RWPE2 (cell line): ENCODE measurements at places on chromosomes 5 and 9.

DNA sequence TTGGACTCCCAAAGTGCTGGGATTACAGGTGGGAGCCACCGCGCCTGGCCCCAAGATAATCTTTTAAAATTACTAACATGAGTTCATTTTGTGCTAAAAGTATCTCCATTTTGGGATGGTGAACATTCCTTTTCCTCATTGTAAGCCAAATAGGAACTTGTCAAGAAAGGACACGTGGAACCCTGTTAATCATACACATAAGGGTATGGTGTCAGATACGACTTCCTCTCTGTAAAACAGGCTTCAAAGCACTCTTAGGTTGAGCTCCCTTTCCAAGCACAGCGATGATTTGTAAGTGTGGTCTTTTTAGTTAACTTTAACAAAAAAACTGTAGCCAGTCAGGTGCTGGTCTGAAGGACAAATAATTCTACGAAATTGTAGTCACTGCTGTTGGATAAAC is 132.7 kb downstream of the UNC13B start:
- H3K27ac ChIP-seq = no peak overlapping the region
- no peak overlapping the region for H3K4me3 ChIP-seq
- DNase-seq = no peak

DNA sequence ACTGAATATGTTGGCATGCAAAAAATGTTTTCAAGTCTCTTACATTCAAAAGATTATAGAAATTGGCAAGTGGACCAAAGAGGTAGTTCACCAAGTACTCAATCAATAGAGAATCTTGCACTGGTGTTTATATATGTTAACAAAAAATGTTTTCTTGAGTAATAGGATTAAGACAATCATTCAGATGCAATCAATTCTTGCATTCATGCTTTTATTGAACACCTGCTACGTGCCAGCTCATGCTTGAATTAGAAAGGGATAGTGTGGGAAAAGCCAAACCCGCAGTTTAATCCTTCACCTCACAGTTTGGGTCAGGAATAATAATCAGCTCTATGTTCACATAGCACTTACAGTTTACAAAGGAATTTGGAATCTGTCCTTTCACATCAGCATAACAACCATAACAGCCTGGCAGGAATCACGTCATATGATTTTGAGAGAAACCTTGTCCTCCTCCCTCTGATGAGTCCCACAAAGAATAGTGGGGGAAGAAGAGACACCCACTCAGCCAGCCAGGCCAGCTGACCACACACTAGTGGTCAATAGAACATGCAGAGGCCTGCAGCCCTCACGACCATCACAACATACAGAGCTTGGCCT is 36.8 kb upstream of the FRRS1L start:
- H3K27me3 ChIP-seq = no peaks in the 10 kb centered on the region
- H3K4me3 ChIP-seq = no peak overlapping the region
- no peaks in the 10 kb centered on the region for H3K4me1 ChIP-seq
- H3K27ac ChIP-seq = no peak overlapping the region
- DNase-seq = no peak
- no peaks in the 10 kb centered on the region for H3K36me3 ChIP-seq

- H3K4me1 ChIP-seq = no peaks in the 10 kb centered on the region
- no peaks in the 10 kb centered on the region for H3K36me3 ChIP-seq
- H3K4me3 ChIP-seq = no peak overlapping the region
- H3K27me3 ChIP-seq = peaks cover 3% of the 10 kb centered on the region
Measured at GRCh38 chr9:71431931-71432330, 310.5 kb upstream of the TRPM3 start.

GRCh38 chr5:115600766-115601165 is 1.5 kb downstream of the TICAM2 start:
- no peak overlapping the region for H3K27ac ChIP-seq
- DNase-seq = no peak
- peaks cover 21% of the 10 kb centered on the region for H3K4me1 ChIP-seq
- H3K36me3 ChIP-seq = peaks cover 17% of the 10 kb centered on the region

DNA sequence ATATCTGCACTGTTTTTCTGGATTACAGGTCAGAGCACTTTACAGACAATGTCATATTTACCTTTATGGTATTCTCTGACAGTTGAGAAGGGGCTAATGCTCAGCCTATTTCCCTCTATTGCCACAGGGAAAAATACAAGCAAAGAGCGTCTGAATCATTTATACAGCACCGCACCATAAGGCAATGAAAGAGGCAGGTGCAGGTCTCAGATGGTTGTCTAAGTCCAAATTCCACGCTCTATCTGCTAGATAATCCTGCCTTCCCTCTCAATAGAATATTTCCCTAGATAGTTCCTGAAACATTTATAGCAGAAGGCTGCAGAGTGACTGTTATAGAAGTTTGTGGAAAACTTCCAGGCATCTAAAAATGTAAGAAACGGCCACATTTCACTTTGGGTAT is 446.1 kb upstream of the CDH6 start:
- H3K4me1 ChIP-seq = no peaks in the 10 kb centered on the region
- no peak for DNase-seq
- no peak overlapping the region for H3K27ac ChIP-seq
- no peak overlapping the region for H3K4me3 ChIP-seq
- H3K36me3 ChIP-seq = no peaks in the 10 kb centered on the region

GRCh38 chr9:68500457-68501381 is 40.0 kb downstream of the TMEM252 start:
- H3K36me3 ChIP-seq = no peaks in the 10 kb centered on the region
- no peak for DNase-seq
- no peaks in the 10 kb centered on the region for H3K27me3 ChIP-seq
- H3K27ac ChIP-seq = no peak overlapping the region
- no peaks in the 10 kb centered on the region for H3K4me1 ChIP-seq

DNA sequence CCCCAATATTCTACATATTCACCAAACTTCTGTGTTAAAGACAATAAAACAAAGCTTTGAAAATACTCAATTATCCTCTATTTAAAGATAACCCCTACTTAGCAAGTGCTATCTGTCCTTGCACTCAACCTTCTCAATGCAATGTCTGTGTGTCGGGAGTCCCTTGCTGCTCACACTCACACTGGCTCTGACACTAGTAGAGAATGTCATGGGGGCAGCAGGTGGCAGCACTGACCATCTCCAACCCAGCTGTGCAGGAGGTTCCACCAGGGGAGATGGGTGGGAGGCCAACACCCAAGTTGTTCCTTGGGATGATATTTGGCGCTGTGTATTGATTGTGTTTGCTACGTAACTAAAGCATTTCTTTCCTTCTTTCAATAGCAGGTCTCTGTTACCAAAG is 59.4 kb upstream of the SIMC1 start:
- H3K4me3 ChIP-seq = no peak overlapping the region
- no peak for DNase-seq
- no peak overlapping the region for H3K27ac ChIP-seq
- H3K27me3 ChIP-seq = no peaks in the 10 kb centered on the region

- H3K27me3 ChIP-seq = no peaks in the 10 kb centered on the region
- H3K4me3 ChIP-seq = no peak overlapping the region
Measured at GRCh38 chr5:124210111-124210910, 536.1 kb downstream of the ZNF608 start.

- DNase-seq = no peak
- H3K4me3 ChIP-seq = no peak overlapping the region
- no peaks in the 10 kb centered on the region for H3K36me3 ChIP-seq
Measured at GRCh38 chr9:28209130-28209529, 635.8 kb upstream of the C9orf72 start.

- no peaks in the 10 kb centered on the region for H3K36me3 ChIP-seq
- no peak overlapping the region for H3K4me3 ChIP-seq
- H3K27ac ChIP-seq = no peak overlapping the region
Measured at GRCh38 chr9:136257381-136258298, 12.0 kb upstream of the QSOX2 start.

GRCh38 chr9:133490865-133491655 is 12.2 kb upstream of the SLC2A6 start:
- H3K4me3 ChIP-seq = no peak overlapping the region
- DNase-seq = no peak
- H3K4me1 ChIP-seq = no peaks in the 10 kb centered on the region

GRCh38 chr5:174520420-174521396 is 203.7 kb upstream of the MSX2 start:
- no peaks in the 10 kb centered on the region for H3K36me3 ChIP-seq
- no peaks in the 10 kb centered on the region for H3K27me3 ChIP-seq
- no peaks in the 10 kb centered on the region for H3K4me1 ChIP-seq
- no peak overlapping the region for H3K27ac ChIP-seq
- H3K4me3 ChIP-seq = no peak overlapping the region

GRCh38 chr5:16889972-16890519 is 46.0 kb downstream of the MYO10 start:
- H3K4me1 ChIP-seq = peaks cover 42% of the 10 kb centered on the region
- H3K27me3 ChIP-seq = no peaks in the 10 kb centered on the region
- no peak for DNase-seq

- DNase-seq = no peak
- no peaks in the 10 kb centered on the region for H3K27me3 ChIP-seq
- H3K4me1 ChIP-seq = peaks cover 26% of the 10 kb centered on the region
- H3K27ac ChIP-seq = peak overlapping the region; percentile 57
- no peaks in the 10 kb centered on the region for H3K36me3 ChIP-seq
Measured at GRCh38 chr5:90054612-90055011, 354.9 kb downstream of the CETN3 start.

DNA sequence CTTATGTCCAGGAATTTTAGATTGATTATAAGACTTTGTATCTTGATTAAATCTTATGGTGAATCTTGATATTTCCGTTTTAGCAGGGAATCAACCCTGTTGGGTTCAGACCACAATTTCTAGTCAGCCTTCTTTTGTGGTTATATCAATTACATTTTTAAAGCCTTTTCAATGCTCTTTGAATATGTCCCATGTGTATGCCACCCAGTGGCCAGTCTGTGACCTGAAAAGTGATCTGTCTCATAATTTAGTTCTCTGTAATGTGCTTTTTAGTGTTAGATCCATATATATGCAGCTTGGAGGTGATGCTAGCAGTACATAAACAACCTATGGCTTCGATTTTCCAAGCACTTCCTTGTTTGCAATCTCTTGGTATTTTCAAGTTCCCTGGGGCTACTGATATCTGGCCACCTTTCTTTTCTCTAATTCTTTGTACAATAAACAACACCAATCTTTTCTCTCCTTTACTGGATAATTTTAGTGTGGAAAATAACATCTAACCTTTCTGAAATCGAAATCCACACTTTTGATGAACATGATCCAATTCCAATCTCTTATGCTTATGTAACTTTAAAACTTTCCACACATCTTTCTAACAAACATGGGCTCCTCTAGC is 28.8 kb downstream of the PDE8B start:
- no peaks in the 10 kb centered on the region for H3K36me3 ChIP-seq
- H3K4me3 ChIP-seq = no peak overlapping the region
- DNase-seq = no peak
- no peaks in the 10 kb centered on the region for H3K4me1 ChIP-seq
- H3K27ac ChIP-seq = no peak overlapping the region

- H3K4me1 ChIP-seq = peaks cover 48% of the 10 kb centered on the region
- H3K27ac ChIP-seq = peak overlapping the region; percentile 31
- no peaks in the 10 kb centered on the region for H3K27me3 ChIP-seq
- H3K36me3 ChIP-seq = 0 out of 2 replicates have a peak, but pooled peaks cover 12% of the 10 kb centered on the region
- no peak overlapping the region for H3K4me3 ChIP-seq
- DNase-seq = no peak
Measured at GRCh38 chr9:14245901-14246525, 67.9 kb downstream of the NFIB start.

DNA sequence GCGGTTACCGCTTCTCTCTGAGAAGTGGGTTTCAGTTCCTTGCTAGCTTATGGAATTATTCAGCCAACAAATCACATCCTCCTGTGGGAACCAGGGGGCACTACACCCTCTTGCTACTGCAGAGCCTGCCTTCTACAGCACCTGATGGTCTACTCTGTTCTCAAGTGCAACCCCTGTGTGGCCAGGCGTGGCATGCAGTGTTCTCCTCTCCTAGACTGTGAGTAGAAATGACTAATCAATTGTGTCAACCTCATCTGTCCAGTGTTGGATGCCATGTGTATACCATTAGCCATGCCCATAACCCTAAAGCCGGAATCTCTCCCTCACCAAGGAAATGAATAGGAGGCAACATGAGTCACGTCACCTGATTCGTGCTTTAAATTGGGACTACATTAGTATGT is 117.2 kb upstream of the LIFR start:
- no peaks in the 10 kb centered on the region for H3K4me1 ChIP-seq
- H3K27me3 ChIP-seq = no peaks in the 10 kb centered on the region
- no peak overlapping the region for H3K4me3 ChIP-seq
- DNase-seq = no peak
- H3K36me3 ChIP-seq = no peaks in the 10 kb centered on the region
